ENCODE measurements at places on chromosomes 2 and 18. TPM values are rescaled to one million over a fixed set of nuclear protein-coding genes. Genes with fewer than 3 reads are reported as not detected.

The NEU4 gene
- total RNA-seq, result 5.4 TPM

The TRAK2 gene
- total RNA-seq, result 69.3 TPM

The ANKRD30B gene
- total RNA-seq, result not detected

The ITGA6 gene
- 20.2 TPM for total RNA-seq

The TUBB8B gene
- not detected for total RNA-seq

DNA sequence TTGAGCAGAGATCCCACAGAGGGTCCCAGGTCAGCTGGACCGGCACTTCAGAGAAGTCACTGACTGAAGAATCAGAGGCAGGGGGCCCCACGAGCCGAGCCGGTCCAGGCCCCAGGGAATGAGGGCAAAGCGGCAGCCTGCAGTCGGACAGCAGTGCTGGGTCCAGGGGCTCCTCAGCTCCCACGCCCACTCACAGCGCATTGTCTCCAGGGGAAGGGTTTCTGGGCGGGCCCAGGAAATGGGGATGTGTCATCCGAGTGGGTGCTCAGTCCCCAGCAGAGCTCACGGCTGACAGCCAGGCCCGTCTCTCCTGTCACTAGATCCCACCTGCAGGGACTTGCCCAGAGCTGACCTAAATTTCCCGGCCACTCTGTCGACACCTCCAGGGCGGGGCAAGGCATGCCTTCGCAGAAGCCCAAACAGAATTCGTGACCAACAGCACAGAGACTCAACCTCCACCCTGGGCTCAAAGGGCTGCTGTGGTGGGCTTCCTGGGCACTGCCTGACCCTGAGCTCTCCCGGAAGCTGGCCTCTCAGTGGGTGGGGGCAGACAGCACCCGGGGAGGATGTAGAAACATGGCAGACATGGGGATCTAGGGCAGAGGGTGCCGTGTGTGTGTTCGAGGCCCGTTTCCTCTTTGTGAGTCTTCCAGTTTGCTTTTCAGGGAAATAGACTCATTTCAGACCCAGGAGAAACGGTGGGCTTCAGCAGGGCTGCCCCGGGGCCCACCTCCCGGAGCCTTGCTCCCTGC, 42.1 kb upstream of the TAF1B start:
- no peak for DNase-seq
- no peak overlapping the region for H3K4me3 ChIP-seq
- H3K36me3 ChIP-seq, result no peaks in the 10 kb centered on the region
- peaks cover 22% of the 10 kb centered on the region for H3K4me1 ChIP-seq
- H3K27ac ChIP-seq, result peak overlapping the region; percentile 60

DNA sequence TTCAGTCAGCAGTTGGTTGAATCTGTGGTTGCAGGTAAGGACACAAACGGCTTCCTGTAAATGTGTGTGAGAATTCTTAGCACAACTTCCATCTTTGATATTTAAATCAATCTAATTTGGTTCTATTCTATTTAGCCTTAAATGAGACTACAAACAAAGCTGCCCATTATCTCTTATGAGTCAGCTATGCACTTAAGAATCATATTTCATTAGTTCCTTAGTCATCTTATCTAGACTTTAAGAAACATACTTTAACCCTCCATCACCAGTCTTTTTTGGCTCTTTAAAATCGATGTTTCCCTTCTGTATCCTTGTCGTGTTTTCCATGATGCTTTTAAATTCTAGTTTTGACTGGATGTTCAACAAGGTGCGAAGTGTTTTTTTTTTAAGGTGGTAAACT, 114.4 kb upstream of the TMEM200C start:
- no peaks in the 10 kb centered on the region for H3K27me3 ChIP-seq
- no peaks in the 10 kb centered on the region for H3K36me3 ChIP-seq
- DNase-seq, result no peak
- no peaks in the 10 kb centered on the region for H3K4me1 ChIP-seq
- no peak overlapping the region for H3K4me3 ChIP-seq

GRCh38 chr2:124382067-124382618, 357.1 kb downstream of the CNTNAP5 start:
- H3K27me3 ChIP-seq, result no peaks in the 10 kb centered on the region
- H3K4me3 ChIP-seq, result no peak overlapping the region
- no peak overlapping the region for H3K27ac ChIP-seq
- no peaks in the 10 kb centered on the region for H3K36me3 ChIP-seq
- no peaks in the 10 kb centered on the region for H3K4me1 ChIP-seq

GRCh38 chr2:48272199-48272598, 257.8 kb upstream of the STON1 start:
- no peaks in the 10 kb centered on the region for H3K36me3 ChIP-seq
- no peak for DNase-seq
- H3K27me3 ChIP-seq, result no peaks in the 10 kb centered on the region
- no peak overlapping the region for H3K27ac ChIP-seq
- H3K4me3 ChIP-seq, result no peak overlapping the region

GRCh38 chr2:197809064-197809463, 4.7 kb downstream of the PLCL1 start:
- peaks cover 45% of the 10 kb centered on the region for H3K4me1 ChIP-seq
- H3K27me3 ChIP-seq, result no peaks in the 10 kb centered on the region
- no peaks in the 10 kb centered on the region for H3K36me3 ChIP-seq
- H3K27ac ChIP-seq, result no peak overlapping the region
- DNase-seq, result no peak
- no peak overlapping the region for H3K4me3 ChIP-seq

DNA sequence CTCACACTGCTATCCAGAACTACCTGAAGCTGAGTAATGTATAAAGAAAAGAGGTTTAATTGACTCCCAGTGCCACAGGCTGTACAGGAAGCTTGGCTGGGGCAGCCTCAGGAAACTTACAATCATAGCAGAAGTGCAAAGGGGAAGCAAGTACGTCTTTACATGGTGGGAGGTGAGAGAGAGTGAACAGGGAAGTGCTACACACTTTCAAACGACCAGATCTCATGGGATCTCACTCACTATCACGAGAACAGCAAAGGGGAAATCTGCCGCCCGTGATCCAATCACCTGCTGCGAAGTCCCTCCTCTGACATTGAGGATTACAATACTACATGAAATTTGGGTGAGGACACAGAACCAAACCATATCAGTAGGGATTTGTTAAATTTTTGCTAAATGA, 150.4 kb upstream of the NXPH2 start:
- H3K27me3 ChIP-seq, result no peaks in the 10 kb centered on the region
- no peaks in the 10 kb centered on the region for H3K36me3 ChIP-seq
- H3K4me1 ChIP-seq, result no peaks in the 10 kb centered on the region
- no peak overlapping the region for H3K27ac ChIP-seq
- no peak for DNase-seq
- H3K4me3 ChIP-seq, result no peak overlapping the region

GRCh38 chr2:80185091-80185490, 119.5 kb downstream of the LRRTM1 start:
- H3K27me3 ChIP-seq, result no peaks in the 10 kb centered on the region
- no peaks in the 10 kb centered on the region for H3K36me3 ChIP-seq
- no peak overlapping the region for H3K27ac ChIP-seq

DNA sequence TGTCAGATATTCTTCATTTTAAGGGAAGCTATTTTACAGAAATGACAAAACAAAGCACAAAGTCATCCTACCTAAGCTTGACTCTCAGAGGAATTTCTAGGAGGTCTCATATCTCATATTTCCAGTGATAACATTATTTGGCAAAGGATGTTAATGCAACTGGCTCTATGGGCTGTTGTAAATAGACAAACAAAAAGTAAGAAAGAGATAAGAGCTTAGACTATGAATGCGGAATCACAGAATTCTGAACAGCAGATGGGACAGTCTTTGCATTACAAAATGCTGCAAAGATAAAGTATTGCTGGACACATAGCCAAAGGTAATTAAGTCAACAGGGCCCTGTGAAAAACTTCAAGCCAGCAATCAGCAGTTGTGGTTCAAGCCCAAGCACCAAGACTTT, 23.9 kb downstream of the PIAS2 start:
- no peak for DNase-seq
- no peaks in the 10 kb centered on the region for H3K27me3 ChIP-seq
- H3K4me1 ChIP-seq, result no peaks in the 10 kb centered on the region
- H3K27ac ChIP-seq, result no peak overlapping the region
- peaks cover 22% of the 10 kb centered on the region for H3K36me3 ChIP-seq
- H3K4me3 ChIP-seq, result no peak overlapping the region

DNA sequence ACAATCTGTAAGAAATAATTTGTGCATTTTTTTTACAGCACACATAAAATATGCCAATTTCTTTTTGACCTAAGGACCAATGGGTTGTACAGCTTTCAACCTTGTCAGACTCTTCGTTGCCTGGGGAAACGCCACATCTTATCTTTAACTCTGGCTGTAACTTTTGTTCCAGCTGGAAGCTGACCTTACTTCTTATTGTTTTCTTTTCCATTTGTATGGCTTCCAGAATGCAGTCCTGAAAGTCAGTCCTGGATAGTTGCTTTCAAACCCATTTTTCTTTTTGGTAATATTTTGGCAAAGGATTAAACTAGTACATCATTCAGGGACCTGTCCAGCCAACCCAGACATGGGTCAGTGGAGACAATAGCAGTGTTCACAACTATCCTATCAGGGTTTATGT, 686.5 kb upstream of the CDH2 start:
- no peaks in the 10 kb centered on the region for H3K27me3 ChIP-seq
- no peak overlapping the region for H3K4me3 ChIP-seq
- H3K27ac ChIP-seq, result no peak overlapping the region
- H3K4me1 ChIP-seq, result peaks cover 10% of the 10 kb centered on the region
- DNase-seq, result no peak

DNA sequence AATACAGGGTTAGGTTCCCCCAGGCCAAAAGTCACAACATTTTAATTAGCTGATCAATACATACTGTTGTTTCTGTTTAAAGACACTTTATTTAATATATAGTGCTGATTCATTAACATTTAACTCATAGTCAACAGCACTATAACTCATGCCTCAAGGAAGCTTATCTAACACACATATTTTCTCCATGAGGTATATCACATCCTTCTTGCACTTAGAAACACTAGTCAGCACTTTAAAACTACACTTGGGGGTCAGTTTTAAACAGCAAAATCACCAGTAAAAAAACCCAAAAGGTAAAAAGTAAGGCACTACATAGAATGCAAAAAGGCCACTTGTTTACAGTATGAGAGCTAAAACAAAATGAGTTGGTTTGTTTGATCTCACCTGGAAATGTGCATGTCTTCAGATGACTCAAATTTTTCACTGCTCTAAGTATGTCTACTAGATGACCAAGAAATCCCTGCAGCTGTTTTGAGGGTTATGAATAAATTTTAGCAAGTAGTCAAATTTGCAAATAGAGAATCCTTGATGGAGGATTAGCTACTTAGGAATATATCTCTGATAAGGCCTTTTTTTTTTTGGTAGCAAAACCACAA, 54.1 kb upstream of the EPB41L5 start:
- no peak overlapping the region for H3K27ac ChIP-seq
- H3K36me3 ChIP-seq, result peaks cover 3% of the 10 kb centered on the region
- no peaks in the 10 kb centered on the region for H3K4me1 ChIP-seq
- no peaks in the 10 kb centered on the region for H3K27me3 ChIP-seq
- DNase-seq, result no peak
- no peak overlapping the region for H3K4me3 ChIP-seq

Measured in thoracic aorta (tissue), 2 donors.